Left lobe of liver (tissue), 2 donors: ENCODE measurements at places on chromosomes 6 and 20. TPM values are rescaled to one million over a fixed set of nuclear protein-coding genes. Genes with fewer than 3 reads are reported as not detected.

Gene BANF2
- not detected for total RNA-seq

DNA sequence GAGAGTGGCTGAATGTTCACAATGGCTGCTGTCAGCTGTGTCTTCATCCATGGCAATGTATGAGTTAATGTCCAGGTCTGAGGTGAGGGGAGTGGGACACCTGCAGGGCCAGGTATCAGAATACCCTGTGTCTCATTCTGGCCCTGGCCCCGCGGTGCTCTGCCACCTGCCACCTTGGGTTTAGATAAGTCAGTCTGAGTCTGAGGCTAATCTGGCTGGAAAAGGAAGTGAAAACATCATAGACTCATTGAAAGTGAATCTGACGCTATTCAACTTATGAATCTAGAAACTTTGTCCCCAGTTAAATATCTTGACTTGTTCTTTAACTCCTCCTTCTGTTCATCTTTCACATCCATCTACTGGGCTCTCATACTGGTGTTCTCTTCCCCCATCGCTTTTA lies 267.1 kb upstream of the JAG1 start:
- DNase-seq, result no peak

DNA sequence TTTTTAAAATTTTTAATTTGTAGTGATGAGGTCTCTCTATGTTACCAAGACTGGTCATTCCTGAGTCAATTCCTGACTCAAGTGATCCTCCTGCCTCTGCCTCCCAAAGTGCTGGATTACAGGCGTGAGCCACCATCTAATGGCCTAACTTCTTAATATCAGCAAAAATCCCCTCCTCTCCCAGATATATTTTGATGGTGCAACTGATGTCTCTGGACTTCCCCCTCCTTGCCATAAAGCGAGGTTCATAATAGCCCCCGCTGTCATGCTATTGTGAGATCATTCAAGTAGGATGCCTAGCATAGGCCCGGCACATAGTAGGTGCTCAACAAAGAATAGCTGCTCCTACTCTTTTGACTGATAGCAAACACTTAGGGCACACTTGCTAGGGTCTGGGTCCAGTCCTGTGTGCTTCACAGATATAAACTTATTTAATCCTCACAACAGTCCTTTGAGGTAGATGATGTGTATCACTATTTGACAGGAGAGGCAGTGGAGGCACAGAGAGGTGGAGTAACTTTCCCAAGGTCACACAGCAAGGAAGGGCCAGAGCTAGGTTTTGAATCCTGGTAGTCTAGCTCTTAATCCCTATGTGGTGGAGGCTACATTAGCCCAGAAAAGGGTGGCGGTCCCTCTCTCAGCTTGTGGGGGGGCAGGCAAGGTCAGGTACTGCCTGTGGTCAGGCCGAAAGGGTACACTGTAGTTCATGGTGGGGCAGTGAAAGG lies 14.6 kb downstream of the SRC start:
- no peak for DNase-seq

DNA sequence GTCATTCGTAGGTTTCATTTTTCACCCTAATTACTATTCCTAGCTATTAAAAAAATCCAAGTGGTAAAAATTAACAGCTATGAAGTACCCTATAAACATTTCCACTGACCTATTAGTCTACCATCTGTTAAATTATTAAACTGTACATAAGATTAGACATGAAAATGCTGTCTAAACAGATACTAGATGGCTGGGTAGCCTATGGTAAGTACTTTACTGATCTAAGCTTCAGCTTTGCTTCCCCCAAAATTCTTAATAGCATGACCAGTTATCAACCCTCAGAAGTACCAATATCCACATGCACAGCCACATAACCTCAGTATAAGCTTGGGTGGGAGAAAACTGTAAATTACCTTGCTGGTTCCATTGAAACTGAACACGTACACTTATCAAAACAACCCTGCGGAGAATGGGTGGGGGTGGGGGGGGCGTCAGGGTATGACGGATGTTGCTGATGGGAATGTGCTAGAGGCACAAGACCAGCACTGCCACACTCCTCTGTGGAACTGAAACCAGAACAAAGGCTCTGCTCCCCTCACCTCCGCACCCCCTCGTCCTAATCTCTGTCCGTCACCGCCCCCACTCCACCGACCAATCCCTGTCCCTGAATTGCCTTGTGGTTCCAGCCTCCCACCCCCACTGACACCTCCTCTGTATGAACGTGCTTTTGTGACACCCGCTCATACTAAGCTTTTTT lies 45.3 kb downstream of the B4GALT5 start:
- DNase-seq, result no peak

Gene UBD
- total RNA-seq, result 0.93 TPM

Gene SLC17A1
- 8.7 TPM for total RNA-seq

Gene ENTPD6
- 33.4 TPM for total RNA-seq

- DNase-seq, result no peak
These were observed 44.5 kb upstream of the GJE1 start for GRCh38 chr6:142087950-142088857.

Gene CTCFL
- total RNA-seq, result 0.15 TPM

- no peak for DNase-seq
These were observed 272.3 kb downstream of the KHDC1L start for GRCh38 chr6:72952808-72953630.
